ENCODE measurements at places on chromosomes 13 and 19. TPM values are rescaled to one million over a fixed set of nuclear protein-coding genes. Genes with fewer than 3 reads are reported as not detected.

The KCNRG gene
- total RNA-seq, result 4.0 TPM

The RFPL4AL1 gene
- not detected for total RNA-seq

The C2CD4C gene
- total RNA-seq, result not detected

The SPC24 gene
- 6.5 TPM for total RNA-seq

DNA sequence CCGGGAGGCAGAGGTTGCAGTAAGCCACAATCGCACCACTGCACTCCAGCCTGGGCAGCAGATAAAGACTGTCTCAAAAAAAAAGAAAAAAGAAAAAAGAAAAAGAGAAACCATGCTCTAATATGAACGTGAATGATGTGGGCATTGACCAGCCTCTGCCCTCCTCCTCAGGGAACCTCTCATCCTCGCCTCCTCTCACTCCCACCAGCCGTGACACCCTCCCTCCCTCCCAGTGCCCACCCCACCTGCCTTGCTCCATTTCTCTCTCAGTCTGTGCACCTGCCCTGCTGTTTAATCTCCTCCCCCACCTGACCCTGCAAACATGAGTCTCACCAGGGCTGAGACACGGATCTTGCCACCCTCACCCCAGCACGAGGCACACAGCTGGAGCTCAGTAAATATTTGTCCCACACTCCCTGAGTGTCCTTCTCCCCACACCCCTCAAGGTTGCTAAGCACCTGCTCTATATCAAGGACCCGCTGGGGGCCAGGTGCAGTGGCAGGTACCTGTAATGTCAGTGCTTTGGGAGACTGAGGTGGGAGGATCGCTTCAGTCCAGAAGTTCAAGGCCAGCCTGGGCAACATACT, 7.5 kb upstream of the BCAT2 start:
- DNase-seq, result no peak

- DNase-seq, result peak; percentile 76
These were observed 134.4 kb upstream of the TSC22D1 start for GRCh38 chr13:44710576-44710975.

- peak; percentile 92 for DNase-seq
These were observed 2.5 kb downstream of the KDM4B start for GRCh38 chr19:4971424-4971793.

- peak; percentile 99 for DNase-seq
These were observed 19.3 kb downstream of the GNA15 start for GRCh38 chr19:3154957-3155736.

GRCh38 chr19:46000491-46001246, 5.4 kb downstream of the CCDC61 start:
- no peak for DNase-seq

DNA sequence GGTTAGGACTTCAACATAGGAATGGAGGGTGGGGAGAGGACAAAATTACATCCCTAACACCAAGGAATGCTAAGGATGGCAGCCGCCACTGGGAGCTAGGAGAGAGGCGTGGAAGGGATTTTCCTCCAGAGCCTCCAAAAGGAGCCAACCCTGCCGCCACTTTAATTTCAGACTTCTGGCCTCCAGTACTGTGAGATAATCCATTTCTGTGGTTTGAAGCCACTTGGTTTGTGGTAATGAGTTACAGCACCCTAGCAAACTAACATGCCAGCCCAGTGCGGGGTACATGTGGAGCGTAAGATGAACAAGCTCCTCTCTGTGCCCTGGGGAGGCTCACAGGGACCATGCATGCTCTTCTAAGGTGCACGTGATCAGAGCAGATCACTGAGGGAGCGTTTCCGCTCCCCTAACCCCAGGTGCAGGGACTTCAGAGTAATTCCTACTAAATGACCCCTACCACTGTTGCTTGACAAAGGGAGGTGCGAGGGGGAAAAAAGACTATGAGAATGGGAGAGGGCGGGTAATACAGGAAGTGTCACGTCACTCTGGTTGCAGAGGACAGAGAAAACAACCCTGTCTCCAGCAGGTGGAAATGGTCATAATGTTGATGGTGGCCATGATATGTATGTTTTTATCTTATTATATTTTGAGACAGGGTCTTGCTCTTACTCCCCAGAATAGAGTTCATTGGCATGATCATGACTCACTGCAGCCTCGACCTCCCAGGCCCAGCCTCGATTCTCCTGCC, 12.0 kb downstream of the FPR1 start:
- no peak for DNase-seq

DNA sequence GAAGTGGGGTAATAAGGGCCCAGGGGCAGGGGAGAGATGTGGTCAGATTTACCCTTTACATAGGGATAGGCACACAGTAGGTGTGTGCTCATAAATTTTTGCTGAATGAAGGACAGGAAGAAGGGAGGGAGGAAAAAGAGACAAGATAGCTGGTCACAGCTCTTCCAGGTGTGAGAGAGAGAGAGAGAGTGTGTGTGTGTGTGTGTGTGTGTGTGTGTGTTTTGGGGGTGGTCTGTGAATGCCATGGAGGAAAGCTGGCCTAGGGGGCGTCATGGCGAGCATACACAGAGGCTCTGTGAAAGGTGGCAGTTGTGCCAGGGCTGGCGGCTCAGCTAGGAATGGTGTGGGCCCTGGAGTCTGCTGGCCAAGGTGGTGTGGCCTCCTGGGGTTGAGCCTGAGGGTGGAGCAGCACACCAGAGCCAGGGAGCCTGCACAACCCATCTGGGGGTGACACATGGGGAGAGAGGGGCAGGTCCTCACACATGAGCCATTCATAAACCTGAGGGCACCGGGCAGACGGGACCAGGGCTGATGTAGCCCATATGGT, 6.0 kb upstream of the PRX start:
- DNase-seq, result no peak

DNA sequence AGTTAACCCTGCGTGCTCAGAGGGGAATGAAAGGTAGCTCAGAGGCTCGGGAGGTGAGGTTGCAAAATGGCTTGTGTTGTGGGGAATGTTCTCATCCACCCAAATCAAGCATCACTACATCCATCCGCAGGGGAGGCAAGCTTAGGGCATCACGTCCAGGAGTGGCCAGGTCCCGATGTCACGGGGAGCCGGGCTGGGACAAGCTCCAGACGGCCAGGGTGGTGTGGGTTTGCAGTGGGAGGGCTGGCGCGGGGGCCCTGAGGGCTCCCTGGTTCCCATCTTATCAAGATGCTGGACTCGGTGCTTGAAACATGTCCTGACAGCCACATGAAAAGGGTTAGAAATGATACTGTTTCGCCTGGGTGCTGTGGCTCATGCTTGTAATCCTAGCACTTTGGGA, 25.8 kb downstream of the EPN1 start:
- peak; percentile 61 for DNase-seq

DNA sequence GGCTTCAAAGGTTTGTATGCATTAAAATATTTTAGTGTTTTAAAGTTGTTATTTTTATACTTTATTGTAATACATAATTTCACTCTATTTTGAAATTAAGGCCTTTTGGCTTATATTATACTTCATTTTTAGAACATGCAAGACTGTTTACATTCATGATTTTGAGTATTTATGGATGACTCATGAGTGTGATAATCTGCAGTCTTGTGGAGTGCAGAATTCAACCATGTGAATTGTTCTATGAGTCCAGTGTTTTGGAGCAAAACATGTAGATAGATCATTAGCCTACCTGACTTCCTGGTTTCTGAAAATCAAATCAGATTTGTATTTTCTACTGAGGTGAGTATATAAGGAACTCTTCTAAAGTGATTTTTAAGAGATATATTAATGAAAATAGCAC, 241.8 kb downstream of the PCCA start:
- no peak for DNase-seq

GRCh38 chr13:114264886-114265611, 16.4 kb upstream of the UPF3A start:
- peak; percentile 90 for DNase-seq

DNA sequence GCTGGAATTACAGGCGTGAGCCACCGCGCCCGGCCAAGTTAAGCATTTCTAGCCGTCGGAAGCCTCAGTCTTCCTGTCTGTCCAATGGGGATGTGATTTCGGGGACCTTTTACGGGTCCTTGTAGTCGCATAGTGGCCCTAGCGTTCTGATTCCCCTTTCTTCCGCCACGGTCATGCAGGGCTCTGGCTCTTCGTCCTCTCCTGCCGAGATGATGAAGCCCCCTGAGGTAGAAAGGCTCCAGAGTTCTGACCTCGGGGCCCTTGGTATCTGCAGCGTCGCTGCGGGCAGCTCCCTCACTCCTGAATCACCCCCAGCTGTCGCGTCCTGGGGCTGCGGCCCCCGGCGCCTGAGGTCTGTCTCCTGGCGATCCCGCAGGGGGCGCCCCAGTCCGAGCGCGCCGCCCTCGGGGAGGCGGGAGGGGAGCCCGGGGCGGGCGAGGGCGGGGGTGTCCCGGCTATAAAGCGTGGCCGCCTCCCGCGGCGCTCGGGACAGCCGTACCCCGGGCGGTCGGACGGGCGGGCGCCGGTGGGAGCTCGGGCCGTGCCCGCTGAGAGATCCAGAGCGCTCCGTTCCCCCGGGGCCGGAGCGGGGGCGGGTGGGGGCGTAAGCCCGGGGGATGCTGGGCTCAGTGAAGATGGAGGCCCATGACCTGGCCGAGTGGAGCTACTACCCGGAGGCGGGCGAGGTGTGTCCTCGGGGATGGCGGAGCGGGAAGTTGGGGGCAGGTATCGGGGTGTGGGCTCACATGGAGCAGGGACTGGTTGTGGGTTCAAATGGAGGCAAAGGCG, at the start of gene FOXA3:
Gene FOXA3 (plus strand): TSS at position 487 of the 789 bp plus-strand sequence. CDS start 131 bp downstream, at position 618.
- DNase-seq, result peak; percentile 92

DNA sequence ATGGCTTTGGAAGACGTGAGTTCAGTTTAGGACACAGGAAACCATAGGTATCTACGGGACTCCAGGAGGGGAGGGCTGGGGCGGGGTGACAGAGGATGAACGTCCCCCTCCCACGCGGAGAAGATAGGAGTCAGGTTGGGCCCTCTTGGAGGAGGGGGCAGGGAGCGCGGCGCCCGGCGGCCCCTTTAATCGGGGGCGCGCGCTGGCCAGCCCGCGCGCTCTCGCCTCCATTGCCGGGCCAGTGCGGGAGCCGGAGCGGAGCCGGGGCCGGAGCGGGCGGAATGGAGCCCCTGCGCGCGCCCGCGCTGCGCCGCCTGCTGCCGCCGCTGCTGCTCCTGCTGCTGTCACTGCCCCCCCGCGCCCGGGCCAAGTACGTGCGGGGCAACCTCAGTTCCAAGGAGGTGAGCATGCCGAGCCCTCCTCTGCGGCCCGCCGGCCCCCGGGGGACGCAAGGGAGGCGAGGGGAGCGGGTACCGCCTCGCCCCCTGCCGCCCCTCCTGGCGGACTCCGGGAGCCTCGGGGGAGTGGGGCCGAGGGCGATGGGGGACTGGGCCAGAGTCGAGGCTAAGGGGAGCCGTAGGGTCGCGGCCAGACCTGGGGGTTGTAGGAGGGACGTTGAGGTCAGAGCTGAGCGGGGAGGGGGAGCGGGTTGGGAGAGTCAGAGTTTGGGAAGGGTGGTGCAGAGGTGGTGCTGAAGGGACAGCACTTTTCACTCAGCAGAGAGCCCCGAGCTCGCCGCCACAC, at the start of gene TMEM145:
Gene TMEM145 (plus strand): TSS at position 214 of the 744 bp plus-strand sequence. CDS start 68 bp downstream, at position 282.
- peak; percentile 98 for DNase-seq

DNA sequence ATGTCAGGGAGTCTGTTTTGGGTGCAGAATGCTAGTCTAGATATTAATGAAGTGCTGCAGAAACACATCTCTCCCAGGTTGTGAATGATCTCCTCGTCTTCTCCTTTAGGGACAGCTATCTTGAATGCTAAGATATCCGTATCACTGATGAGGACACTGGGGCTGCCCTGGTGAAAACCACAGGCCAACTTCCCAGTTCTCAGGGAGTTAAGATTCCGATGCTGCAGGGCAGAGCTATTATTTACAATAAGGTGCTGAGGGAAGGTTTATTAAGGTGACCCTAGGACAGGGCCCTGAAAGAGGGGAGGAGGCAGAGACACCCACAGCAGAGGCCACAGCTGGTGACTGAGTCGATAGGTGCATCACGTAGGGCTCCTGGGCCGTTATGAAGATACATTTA, 66.1 kb downstream of the TNFRSF19 start:
- DNase-seq, result no peak

GRCh38 chr19:58332697-58333096, 5.9 kb downstream of the ZSCAN22 start:
- no peak for DNase-seq

GRCh38 chr19:33302175-33302973, at the start of gene CEBPA:
TSS of gene CEBPA (minus strand) at chr19:33302534. CDS start at chr19:33302414, 120 bp downstream.
- peak; percentile 99 for DNase-seq

GRCh38 chr13:65943024-65943423, 1287.1 kb downstream of the PCDH9 start:
- DNase-seq, result no peak

DNA sequence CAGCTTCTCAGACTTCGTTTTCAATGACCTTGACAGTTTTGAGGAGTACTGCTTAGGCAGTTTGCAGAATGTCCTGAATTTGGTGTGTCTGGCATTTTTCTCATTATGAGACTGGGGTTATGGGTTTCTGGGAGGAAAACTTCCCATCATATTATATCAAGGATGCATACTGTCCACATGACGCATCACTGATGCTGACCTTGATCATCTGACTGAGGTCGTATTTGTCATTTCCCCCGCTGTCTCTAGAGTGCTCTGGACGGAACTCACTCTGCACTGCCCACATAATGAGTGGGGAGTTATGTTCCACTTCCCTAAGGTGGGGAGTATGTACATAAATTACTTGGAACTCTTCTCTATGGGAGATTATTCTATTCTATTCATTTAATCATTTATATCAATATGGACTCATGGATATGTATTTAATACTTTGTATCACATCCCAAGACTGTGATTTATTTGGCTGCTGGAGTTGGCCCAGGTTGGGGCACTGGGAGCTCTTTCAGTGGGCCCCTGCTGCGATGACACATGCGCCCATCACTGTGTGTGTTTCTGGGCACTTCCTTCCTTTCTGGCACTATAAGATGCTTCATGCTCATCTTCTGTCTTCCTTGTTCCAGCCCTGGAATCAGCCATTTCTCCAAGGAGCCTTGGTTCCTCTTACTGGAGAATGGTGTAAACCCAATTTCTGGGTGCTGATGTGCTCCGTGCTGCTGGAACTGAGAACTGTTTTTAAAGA, 138.6 kb downstream of the MIPEP start:
- peak; percentile 62 for DNase-seq

All from osteoblast (primary cell).